ENCODE measurements at places on chromosomes 2 and 18. TPM values are rescaled to one million over a fixed set of nuclear protein-coding genes. Genes with fewer than 3 reads are reported as not detected.

DNA sequence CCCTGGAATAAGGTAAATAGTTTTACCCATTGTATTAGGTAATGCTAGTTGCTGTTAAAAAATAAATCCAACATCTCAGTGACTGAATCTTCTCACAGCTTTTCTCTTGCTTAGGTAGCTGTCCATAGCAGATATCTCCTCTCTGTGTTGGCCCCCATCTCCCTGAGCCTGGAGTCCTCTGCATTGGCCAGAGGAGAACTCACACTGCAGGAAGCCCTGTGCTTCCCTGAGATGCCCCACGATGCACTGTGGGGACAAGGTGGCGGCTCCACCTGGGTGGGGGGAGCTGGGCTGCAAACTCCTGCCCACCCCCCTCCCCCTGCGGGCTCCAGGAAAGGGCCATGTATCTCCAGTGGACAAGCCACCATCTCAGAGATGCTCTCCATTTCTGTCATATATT is 80.4 kb upstream of the SALL3 start:
- no peak for DNase-seq

DNA sequence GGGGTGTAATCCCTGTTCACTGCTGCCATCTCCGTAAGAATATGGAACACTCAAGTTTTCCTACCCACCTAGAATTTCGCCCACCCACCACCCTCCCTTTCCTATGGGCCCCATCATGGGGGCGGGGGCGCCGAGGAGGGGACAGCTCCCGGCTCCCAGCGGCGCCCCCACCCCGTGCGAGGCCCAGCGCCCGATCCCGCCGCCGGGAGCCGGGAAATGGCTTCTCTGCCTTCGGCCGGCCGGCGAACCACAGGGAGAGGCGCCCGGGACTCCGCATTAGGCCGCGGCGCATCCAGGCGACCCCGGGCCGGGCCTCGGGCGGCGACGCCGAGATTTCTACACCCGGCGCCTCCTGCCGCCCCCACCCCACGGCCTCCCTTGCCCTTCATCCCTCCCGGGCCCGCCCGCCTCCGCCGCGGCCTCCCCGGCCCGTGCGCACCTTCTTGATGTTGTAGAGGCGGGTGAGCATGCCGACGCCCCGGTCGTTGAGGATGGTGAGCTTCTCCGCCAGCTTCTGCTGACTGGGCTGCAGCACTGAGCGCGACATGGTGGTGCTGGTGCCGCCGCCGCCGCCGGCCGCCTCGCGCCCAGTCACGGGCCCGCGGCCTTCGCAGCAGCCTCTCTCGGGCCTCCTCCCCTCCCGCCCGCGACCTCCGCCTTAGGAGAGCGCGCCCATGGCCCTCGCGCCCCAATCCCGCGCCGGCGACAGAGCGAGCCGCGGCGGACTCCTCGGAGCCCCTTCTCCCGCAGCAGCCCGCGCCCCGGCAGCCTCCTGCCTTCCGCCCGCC is 510 bp downstream of the NCKAP1 start:
- no peak for DNase-seq

DNA sequence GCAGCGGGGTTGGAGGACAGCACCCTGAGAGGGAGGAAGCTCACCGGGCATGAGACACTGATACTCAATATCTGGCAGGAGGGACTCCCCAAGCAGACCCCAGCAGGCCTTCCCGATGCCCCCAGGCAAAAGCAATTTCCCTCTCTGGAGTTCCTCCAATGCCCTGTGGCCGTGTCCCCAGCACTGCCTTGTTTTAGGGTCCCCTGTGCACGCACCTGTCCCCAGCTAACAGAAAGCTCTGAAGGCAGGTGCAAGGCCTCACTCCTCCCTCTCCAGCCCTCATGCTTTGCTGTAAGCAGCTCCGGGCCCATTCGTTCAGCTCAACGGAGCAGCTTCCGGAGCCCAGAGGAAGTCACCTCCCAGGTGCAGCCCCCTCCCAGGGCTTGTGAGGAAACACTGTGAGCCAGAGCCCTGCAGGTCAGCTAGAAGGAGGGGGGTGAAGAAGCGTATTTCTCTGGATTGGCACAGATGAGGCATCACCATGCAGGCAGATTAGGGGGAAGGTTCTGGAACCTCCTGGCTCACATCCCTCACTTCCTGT is 50.3 kb upstream of the ID2 start:
- no peak for DNase-seq

DNA sequence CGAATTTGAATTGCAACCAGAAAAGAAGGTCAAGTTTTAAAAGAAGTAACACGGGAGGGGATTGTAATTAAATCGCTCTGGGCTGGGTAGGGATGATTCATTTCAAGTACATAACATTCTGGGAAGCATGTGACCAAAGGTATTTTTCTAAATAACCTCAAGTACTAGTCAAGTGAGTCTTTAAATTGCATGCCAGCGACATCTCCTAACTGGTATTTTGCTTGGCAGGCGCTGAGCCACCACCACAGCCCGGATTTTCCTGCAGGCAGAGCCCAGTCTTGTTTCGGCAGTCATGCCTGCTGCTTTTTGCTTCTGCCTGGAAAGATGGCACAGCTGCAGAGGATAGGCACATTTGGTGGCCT is 33.7 kb upstream of the NPAS2 start:
- DNase-seq = no peak

GRCh38 chr18:48928787-48929186 is 22.0 kb downstream of the SMAD7 start:
- DNase-seq = no peak

CYP26B1 gene
- 0.22 TPM for total RNA-seq

CSRNP3 gene
- 2.3 TPM for total RNA-seq

Data from H9 (cell line).